HFFc6 (cell line): ENCODE measurements at places on chromosomes 5 and 9. TPM values are rescaled to one million over a fixed set of nuclear protein-coding genes. Genes with fewer than 3 reads are reported as not detected.
A peak's percentile ranks its signal among the peaks of the same experiment; 100 is the strongest.

- DNase-seq, result no peak
Measured at GRCh38 chr5:99059685-99060084, 130.9 kb upstream of the CHD1 start.

DNA sequence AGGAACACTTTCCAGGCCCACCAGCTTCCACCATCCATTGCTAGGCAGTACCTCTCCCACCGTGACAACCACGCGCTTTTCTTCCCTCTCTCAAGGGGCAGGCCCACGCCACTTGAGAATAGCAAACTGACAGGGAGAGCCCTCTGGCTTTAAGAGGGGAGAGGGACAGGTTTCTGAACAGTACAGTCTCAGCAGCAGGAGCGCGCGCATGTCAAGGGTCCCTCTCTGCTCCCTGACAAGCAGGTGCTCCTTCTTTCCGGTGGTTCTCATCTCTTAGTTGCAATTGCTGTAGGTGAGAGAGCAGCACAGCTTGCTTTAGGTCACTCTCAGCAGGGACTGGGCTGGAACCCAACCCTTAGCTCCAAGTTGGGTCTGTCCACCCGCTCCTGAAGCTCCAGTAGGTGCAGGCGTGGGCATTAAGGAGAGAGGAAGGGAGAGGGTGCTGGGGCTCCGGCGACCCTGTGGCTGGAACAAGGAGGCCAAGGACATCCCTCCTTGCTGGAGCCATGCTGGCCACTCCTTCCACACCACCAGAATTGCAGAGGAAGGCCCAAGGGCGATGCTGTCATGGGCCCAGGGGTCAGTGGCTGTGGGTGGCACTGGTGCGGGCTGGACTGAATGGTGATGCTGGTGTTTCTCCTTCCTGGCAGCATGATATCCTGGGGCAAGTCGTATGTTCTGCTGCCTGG is 9.0 kb upstream of the PHF2 start:
- DNase-seq, result no peak

- peak; percentile 48 for DNase-seq
Measured at GRCh38 chr5:179806250-179807048, at the start of gene MGAT4B. TSS of gene MGAT4B (minus strand) at chr5:179806866. CDS start at chr5:179806583, 283 bp downstream.

The GRM6 gene
- not detected in 3 replicates for total RNA-seq

- DNase-seq, result no peak
Measured at GRCh38 chr5:88060194-88060593, 208.5 kb downstream of the TMEM161B start.

DNA sequence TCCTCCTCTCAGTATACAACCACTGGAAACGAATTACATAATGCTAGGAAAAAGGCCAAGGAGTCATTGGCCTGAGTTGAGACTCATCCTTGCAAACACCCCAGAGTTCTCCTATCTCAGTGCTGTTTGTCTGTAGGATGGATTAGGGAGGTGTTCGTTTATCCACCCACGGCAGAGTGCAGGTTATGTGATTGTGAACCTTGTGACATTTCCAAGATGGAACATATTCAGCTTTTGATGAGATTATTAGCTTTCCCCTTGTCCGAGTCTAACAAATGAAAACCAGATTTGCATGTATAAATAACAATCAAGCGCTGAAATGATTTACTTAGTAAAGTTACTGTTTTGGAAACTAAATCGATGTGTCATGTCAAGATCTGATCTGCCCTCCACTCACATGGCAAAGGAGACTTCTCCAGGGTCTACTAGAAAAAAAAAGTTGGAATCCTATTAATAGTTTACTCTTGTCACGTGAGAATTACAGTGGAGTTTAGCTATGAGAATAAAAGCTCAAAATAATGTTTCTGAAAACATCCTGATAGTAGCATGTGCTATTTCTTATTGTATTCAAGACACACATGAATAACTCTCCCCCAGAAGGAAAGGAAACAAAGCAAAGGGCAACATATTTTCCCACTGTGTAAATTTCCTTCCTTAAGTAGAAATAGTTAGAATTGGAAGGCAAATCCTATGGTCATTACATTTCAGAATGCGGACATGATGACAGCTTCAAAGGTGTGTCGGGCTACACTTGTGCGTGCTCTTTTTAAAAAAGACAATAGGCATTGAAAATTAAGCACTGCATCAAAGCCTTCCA is 600.4 kb downstream of the EBF1 start:
- DNase-seq, result no peak

The IFNA21 gene
- not detected in 3 replicates for total RNA-seq

The ANXA6 gene
- 537 to 578 TPM (median 558 TPM) in 3 replicates for total RNA-seq

DNA sequence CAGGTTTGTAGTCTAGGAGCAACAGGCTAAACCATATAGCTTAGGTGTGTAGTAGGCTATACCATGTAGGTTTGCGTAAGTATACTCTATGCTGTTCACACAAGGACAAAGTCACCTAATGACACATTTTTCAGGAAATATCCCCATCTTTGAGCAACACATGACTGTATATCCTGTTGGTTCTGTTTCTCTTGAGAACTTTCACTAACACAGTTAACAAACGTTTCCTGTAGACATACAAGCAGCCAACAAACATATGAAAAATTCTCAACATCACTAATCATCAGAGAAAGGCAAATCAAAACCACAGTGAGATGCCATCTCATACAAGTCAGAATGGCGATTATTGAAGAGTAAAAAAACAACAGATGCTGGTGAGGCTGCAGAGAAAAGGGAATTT is 68.2 kb downstream of the NR2F1-AS1 start:
- peak; percentile 88 for DNase-seq

The F2RL1 gene
- total RNA-seq, result 3.0 to 6.4 TPM (median 4.9 TPM) in 3 replicates

The CTXN3 gene
- total RNA-seq, result not detected in 3 replicates

- DNase-seq, result no peak
Measured at GRCh38 chr9:133692364-133692985, 45.7 kb downstream of the SARDH start.

The POU5F2 gene
- total RNA-seq, result 0.07 to 0.13 TPM (median 0.11 TPM) in 3 replicates

- no peak for DNase-seq
Measured at GRCh38 chr5:53066088-53066487, 43.5 kb downstream of the MOCS2 start.

- no peak for DNase-seq
Measured at GRCh38 chr5:31563216-31563615, 31.1 kb downstream of the C5orf22 start.

- DNase-seq, result peak; percentile 74
Measured at GRCh38 chr5:114184006-114184405, 177.9 kb upstream of the KCNN2 start.

The HTR1A gene
- total RNA-seq, result not detected in 3 replicates

DNA sequence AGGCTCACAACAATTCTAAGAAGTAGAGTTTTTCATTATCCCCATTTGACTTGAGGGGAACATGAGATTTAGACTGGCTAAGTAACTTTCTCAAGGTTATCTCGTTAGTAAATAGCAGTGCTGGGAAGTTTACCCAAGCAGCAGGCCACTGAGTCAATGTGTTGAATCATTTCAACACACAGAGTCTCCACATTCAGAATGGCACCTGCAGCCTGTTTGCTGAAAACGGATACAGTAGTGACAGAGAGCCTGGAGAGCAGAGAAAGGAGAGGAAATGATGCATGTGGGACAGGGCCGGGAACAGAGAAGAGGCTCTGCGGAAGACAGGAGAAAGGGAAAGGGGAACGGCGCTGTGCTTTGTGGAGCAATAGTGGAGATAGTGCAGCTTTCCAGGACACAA is 33.5 kb upstream of the ZSWIM6 start:
- no peak for DNase-seq

GRCh38 chr9:89978185-89978584 is 373.4 kb downstream of the GADD45G start:
- DNase-seq, result no peak

GRCh38 chr5:179357031-179357430 is 11.8 kb upstream of the ADAMTS2 start:
- DNase-seq, result no peak

The CSF1R gene
- total RNA-seq, result 0.26 to 0.87 TPM (median 0.39 TPM) in 3 replicates

- peak; percentile 73 for DNase-seq
Measured at GRCh38 chr9:98962181-98962560, 18.5 kb downstream of the COL15A1 start.

The CAVIN4 gene
- total RNA-seq, result 0.48 and 0.52 TPM in 2 replicates

DNA sequence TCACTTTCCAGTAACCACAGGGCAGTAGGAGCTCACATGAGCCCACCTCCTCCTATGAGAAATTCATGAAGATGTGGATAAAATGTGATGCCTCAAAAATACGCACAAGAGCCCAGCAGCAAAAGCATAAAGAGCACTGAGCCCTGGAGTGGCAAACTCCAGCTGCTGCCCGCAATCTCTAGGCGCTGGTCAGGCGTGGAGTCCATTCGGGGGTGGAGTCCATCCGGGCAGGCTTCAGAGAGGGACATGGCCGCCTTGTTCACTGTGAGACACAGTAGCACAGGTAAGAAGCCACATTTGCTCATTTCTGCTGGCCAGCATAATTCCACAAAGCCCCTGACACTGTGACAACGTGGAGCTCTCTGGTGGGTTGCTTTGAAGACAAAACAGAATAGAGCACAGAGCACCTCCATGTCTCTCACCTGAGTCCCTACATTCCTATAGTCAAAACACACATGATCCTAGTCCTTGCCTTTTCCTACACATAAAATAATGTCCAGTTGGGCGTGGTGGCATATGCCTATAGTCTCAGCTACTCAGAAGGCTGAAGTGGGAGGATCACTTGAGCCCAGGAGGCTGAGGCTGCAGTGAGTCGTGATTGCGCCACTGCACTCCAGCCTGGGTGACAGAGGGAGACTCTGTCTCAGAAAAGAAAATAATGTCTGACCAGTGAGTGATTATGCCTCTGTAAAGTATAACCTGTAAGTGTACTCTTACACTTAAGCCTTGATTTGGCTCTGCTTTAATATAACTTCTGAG is 365.2 kb downstream of the GADD45G start:
- DNase-seq, result no peak

The MYMK gene
- not detected in 3 replicates for total RNA-seq

GRCh38 chr5:159017786-159018185 is 81.9 kb downstream of the EBF1 start:
- no peak for DNase-seq

DNA sequence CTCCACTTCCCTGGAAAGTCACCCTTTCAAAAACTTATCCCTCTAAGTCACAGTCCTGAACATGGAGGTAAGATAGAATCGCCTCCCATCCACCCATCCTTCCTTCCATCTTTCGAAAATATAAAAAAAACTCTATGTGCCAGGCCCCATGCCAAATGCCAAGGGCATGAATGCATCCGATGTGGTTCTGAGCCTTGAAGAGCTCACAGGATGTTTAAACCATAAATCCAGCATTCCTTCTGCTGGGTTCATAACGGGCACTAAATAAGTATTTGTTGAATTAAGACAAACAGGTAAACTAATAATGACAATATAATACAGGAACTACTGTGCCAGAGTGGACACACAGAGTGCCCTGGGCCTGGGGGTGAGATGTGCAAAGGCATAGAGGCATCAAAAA is 147.3 kb downstream of the TTLL11 start:
- DNase-seq, result peak; percentile 66

The FABP6 gene
- total RNA-seq, result not detected in 2 replicates

GRCh38 chr9:89632736-89633135 is 27.9 kb downstream of the GADD45G start:
- DNase-seq, result no peak

DNA sequence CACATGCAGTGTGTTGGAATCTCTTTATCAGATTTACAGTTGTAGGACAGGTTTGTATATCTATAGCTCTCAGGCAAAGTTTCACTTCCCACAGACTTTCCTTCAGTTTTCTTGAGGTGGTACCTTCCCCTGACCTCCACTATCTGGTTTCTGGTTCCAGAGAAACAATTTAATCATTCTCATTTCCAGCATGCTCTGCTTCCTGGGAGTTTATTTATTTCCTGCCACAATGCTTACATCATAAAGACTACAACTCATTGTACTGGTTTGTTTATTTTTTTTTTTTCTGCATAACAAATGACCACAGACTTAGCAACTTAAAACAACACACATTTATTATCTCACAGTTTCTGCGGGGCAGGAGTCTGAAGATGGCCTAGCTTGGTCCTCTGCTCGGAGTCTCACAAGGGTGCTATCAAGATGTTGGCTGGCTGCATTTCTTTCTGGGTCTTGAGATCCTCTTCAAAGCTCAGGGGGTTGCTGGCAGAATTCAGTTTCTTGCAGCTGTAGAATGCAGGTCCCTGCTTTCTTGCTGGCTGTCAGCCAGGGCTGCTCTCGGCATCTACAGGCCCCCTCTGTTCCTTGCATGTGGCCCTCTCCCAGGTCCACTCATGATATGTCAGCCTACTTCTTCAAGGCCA is 247.7 kb downstream of the ENC1 start:
- peak; percentile 8 for DNase-seq

- no peak for DNase-seq
Measured at GRCh38 chr5:143198332-143198731, 205.2 kb downstream of the NR3C1 start.

- no peak for DNase-seq
Measured at GRCh38 chr9:3343671-3344070, 182.1 kb downstream of the RFX3 start.

The SLC25A2 gene
- total RNA-seq, result 0.21 to 0.24 TPM in 2 of 3 replicates, not detected in the other

The FGF18 gene
- 0.17 TPM in 1 of 3 replicates, not detected in the others for total RNA-seq

DNA sequence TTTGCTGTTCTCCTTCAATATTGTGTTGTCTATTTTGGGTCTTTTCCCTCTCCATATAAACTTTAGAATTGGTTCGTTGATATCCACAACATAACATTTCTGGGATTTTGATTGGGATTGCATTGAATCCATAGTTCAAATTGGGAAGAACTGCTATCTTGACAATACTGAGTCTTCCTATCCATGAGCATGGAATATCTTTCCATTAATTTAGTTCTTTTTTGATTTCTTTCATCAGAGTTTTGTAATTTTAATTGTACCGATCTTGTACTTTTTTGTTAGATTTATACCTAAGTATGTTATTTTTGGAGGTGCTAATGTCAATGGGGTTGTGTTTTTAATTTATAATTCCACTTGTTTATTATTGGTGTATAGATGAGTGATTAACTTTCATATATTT is 135.1 kb downstream of the NR3C1 start:
- no peak for DNase-seq

DNA sequence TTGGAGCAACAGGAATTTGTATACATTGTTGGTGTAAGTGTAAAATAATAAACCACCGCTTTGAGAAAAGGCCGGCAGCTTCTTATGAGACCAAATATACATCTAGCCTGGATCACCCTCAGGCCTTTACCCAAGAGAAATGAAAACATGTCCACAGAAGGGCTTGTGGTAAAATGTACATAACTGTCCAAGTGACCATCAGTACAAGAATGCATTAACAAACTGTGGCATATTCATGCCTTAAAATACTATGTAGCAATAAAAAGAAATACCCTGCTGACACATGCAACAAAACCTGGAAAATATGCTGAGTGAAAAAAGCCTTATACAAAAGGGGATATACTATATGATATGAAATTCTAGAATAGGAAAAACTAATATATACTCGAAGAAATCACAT is 311.9 kb upstream of the TRPC7 start:
- DNase-seq, result peak; percentile 17

The NUTM2F gene
- not detected in 2 replicates for total RNA-seq

The PCDHGB6 gene
- total RNA-seq, result 0.99 to 1.4 TPM (median 1.1 TPM) in 3 replicates

The OR1J2 gene
- total RNA-seq, result not detected in 3 replicates

The SECISBP2 gene
- total RNA-seq, result 13.7 to 15.4 TPM (median 13.8 TPM) in 3 replicates
